NCI-H187 treated with DMSO at 0.1 percent for 48 hours (cell line): ENCODE measurements at places on chromosomes 11 and 22.

GRCh38 chr22:17043521-17043920 is 35.5 kb upstream of the GAB4 start:
- no peak for DNase-seq

DNA sequence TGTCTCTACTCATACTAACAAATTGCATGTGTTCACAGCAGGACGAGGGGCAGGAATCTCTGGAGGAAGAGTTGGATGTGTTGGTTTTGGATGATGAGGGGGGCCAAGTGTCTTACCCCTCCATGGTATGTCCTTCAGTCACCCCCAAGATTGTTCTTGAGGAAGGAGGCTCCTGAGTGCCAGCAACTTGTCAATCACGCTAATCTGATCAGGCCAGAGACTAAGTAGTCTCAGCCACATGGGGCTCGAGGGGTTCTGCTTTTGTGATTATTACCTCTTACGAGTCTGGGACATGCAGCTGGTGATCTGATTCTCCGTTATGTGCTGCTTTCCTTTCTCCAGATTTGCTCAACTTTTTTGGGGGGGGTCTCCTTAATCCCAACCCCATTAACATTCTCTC is 54.3 kb downstream of the CTNND1 start:
- no peak for DNase-seq

DNA sequence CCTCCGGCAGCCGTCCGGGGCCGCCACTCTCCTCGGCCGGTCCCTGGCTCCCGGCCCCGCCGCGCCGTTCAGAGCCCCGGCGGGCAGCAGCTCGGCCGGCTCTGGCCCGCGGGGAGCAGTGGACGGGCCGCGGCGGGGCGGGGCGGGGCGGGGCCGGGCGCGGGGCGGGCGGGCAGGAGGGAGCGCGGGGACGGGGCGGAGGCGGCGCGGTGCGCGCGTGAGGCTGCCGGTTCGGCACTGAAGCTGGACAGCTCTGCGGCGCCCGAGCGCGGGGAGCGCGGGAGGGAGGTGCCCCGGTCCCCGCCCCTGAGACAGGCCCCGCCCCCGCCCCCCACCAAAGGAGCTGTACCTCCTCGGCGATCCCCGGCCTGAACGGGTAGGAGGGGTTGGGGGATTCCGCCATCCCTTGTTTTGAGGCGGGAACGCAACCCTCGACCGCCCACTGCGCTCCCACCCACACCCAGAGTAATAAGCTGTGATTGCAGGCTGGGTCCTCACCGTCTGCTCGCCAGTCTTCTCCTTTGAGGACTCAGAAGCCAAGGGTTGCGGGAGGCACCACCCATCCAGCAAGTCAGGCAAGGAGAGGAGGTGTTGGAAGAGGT is at the start of gene DRD2:
DRD2 (minus strand) TSS at position 239 of the 602 bp plus-strand sequence. CDS start 50,747 bp downstream, outside the sequence.
- DNase-seq, result no peak

DNA sequence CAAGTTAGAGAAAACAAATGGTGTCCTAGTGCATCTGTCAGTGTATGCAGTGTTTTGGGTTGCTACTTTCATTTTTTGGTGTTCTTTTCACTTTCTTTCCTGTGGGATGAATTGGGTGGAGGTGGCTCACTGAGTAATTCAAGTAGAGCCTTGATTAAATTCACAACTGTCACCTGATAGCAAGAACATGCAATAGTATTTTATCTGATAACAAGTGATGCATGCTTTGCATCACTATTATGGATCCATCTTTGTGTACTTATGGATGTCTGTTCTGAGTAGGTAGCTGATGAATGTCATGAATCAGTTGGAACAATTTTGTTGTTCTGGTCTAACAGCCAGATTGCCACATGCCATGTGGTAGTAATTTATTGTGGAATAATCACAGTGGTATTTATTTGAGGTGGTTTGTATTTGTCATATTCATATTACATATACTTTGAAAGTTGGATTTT is 87.5 kb downstream of the DDX10 start:
- no peak for DNase-seq

DNA sequence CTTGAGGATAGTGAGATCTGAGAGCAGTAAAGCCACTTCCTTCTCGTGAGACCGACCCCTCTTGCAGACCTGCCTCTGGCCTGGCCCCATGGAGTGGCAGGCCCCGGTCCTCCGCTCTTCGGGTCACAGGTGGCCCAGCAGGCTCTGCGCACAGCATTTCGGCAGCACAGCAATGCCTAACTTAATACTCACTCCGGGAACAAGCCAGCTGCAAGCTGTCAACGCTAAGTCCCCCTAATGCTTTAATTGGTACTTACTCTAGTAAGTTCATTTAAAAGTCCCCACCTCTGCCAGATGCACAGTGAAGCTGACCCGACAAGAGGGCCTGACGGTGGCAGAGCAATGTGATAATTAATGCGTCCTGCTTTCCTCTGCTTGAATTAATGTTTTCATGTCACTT is 349.3 kb upstream of the B3GAT1 start:
- DNase-seq, result no peak

GRCh38 chr11:43567396-43567975 is 113.1 kb upstream of the HSD17B12 start:
- DNase-seq, result peak; percentile 40

DNA sequence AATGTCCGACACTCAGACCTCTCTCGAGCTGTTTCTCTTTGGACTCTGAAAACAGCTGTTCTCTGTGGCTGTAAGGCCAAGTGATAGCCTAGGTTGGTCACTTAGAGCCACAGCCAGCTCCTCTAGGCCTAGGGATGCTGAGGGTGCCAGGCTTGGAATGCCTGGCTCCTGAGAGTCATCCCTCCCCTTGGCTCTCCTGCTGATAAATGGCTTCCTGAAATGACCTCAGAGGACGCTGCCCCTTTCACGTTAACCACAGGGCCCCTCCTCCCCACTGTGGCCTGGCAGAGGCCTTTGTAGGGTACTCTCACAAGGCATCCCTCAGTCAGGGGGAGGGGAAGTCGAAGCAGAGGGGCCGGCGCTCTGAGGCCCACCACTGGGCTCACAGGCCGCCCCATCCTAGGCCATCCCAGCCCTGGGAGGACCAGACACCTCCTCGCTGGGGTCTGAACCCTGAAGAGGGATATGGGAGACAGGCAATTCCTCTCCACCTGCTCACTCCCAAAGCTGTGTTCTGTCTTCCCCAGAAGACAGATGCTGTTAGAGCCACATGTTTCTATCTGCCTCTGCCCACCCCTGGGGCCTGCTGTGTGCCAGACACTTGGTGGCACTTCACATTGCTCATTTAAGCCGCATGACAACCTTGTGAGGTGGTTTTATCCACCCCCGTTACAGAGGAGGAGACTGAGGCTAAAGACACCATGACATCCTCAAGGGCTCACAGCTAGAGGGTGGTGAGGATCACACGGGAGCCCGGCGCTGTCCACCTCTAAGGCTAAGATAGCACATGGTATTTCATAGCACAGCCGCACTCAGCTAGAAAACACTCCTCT is 50.9 kb downstream of the ARFGAP3 start:
- no peak for DNase-seq

GRCh38 chr11:97908354-97908753 is 1112.4 kb upstream of the CNTN5 start:
- DNase-seq, result no peak

GRCh38 chr11:1888347-1888753 is 3.3 kb downstream of the PRR33 start:
- DNase-seq, result no peak

GRCh38 chr11:86948733-86949132 is 6.5 kb downstream of the FZD4 start:
- no peak for DNase-seq
